Cortex of kidney (tissue), 1 donor: ENCODE measurements at places on chromosomes 13 and 19.

GRCh38 chr19:18446145-18446810 is 8.3 kb upstream of the ISYNA1 start:
- DNase-seq = no peak

DNA sequence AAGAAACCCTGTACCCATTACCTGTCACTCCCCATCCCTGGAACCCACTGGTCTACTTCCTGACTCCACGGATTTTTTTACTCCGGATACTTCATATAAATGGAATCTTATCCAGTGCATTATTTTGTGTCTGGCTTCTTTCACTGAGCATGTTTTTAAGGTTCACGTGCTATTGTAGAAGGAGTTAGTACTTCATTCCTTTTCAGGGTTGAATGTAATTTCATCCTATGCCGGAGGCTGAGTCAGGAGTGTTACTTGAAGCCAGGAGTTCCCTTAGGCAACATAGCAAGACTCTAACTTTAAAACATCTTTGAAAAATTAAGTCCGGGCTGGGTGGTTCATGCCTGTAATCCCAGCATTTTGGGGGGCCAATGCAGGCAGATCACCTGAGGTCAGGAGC is 17.9 kb upstream of the ELAVL1 start:
- DNase-seq = no peak

- no peak for DNase-seq
Observed at GRCh38 chr13:20616059-20616797, 49.3 kb downstream of the IFT88 start.

DNA sequence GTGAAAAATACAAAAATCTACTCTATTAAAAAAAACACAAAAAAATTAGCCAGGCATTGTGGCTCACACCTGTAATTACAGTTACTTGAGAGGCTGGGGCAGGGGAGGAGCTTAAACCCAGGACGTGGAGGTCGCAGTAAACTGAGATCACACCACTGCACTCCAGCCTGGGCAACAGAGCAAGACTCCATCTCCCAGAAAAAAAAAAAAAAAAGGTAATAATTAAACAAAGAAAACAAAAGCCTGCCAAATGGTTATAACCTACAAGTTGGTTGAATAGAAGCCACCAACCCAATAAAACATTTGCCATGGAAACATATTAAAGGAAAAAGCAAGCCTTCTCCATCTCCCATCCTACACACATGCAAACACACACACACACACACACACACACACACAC is 255.2 kb downstream of the ITGBL1 start:
- no peak for DNase-seq

DNA sequence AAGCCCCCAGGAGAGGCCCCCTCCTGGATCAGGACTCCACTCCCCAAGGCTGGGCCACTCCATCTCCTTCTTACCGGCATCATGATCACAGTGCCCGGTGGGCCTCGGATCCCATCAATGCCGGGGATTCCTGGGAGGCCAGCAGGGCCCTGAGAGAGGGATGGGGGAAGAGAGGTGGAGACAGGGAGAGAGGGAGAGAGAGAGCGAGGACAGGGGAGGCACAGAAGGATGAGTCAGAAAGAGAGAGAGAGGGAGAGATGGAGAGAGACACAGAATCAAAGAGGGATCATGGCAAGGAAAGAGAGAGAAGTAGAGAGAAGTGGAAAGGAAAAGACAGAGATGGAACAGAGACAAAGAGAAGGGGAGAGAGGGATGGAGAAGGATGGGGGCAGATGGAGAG is 13.8 kb downstream of the COL5A3 start:
- DNase-seq = no peak

- no peak for DNase-seq
Observed at GRCh38 chr19:50482271-50482855, 5.7 kb upstream of the GARIN5A start.

DNA sequence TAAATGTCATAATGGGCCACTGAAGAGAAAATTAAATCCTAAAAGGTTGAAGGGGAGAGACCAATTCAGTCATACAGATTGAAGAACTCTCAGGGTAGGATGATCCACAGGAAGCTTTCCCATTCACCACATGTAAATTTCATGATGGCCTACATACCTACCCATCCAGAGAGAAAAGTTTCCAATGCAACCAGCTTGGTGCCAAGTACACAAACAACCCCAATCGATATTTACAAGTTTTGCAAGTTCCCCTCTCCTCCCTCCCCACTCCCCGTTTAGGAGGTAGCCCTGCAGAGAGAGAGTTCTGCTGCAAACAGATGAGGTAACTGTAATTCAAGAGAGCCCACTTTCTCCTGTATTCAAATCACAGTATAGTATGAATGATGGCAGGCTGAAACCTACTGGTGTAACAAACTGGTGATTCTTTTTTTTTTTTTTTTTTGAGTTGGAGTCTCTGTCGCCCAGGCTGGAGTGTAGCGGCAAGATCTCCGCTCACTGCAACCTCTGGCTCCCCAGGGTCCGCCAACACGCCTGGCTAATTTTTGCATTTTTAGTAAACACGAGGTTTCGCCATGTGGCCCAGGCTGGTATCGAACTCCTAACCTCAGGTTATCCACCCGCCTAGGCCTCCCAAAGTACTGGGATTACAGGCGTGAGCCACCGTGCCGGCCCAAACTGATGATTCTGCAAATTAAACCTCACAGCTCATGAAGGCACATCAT is 14.4 kb downstream of the FOXO1 start:
- DNase-seq = no peak

DNA sequence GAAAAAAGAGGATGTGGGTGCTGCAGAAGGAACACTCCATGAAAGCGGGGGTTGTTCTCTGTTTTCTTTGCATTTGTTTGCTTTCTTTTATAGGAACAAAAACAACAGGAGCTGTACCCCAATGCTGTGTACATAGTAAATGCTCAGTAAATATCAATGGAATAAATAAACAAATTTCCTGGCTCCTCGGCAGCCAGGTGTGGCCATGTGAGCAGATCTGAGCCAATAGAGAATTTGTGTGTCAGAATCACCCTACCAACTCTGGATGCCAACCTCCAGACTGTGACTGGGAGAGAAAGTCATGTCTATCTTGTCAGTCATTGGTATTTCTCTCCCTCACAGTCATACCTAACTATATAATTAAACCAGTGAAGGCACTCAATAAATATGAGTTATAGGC is 10.6 kb upstream of the CLPP start:
- DNase-seq = no peak

- no peak for DNase-seq
Observed at GRCh38 chr19:1041272-1041834, 1.4 kb downstream of the ABCA7 start.

- no peak for DNase-seq
Observed at GRCh38 chr13:83935566-83935965, 53.3 kb upstream of the SLITRK1 start.

DNA sequence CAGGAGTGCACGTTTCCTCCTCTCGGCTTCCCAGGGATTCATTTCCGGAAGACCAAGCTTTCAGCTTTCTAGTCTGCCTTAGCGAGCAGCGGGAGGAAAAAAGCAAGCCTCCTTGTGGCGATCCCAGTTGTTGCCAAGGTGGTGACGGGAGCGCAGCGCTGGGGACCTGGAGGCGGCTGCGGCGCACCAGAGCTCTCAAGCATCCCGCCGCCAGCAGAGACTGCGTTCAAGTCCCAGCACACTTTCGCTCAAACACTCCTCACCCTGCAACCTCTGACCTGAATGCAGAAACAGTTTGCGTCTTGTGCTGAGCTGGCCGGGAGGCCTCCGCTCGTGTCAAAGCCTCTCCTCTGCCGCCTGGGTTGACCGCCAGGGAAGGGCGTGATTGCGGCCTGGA is 4.9 kb downstream of the GSX1 start:
- no peak for DNase-seq

GRCh38 chr19:13610039-13610691 is 103.9 kb upstream of the CACNA1A start:
- no peak for DNase-seq

GRCh38 chr13:66219506-66219905 is 1010.6 kb downstream of the PCDH9 start:
- no peak for DNase-seq

GRCh38 chr13:52455677-52456041 is 381 bp downstream of the CKAP2 start:
- DNase-seq = peak; percentile 6

GRCh38 chr19:610801-611480 is 21.3 kb downstream of the HCN2 start:
- no peak for DNase-seq

DNA sequence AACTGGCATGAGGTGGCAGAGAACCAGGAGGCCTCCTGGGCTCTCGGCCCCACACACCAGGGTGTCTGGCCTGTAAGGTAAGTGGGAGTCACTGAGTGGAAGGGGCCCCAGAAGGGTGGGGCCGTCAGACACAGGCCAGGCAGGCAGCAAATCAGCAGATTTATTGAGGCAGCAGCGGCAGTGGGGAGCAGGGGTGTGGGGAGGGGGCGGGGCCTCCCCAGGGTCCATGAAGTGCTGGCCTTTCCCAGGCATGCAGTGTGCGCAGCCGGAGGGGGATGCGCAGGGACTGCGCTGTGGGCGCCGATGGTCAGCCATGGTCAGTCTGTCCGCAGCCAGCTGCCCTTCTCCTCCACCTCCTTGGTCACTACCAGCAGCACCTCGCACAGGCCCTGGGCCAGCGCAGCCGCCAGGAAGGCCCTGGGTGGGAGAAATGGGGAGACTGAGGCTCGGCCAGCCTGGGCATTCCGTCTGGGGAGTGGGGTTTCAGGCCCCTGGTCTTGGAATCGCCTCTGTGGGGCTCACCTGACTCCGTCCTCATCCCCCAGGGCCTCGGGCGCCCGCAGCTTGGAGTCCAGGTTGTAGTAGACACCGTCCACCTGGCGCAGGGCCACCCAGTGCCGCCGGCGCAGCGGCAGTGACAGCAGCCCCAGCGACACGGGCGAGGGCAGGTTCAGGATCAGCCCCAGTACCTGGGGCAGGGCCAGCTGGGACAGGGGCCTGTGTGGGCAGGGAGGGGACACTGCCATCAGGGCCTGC is 5.0 kb downstream of the JOSD2 start:
- DNase-seq = no peak
